ENCODE measurements at places on chromosomes 7 and 10.
A peak's percentile ranks its signal among the peaks of the same experiment; 100 is the strongest.

GRCh38 chr7:12685550-12685949 is 1.9 kb upstream of the ARL4A start:
- peak; percentile 42 for DNase-seq

DNA sequence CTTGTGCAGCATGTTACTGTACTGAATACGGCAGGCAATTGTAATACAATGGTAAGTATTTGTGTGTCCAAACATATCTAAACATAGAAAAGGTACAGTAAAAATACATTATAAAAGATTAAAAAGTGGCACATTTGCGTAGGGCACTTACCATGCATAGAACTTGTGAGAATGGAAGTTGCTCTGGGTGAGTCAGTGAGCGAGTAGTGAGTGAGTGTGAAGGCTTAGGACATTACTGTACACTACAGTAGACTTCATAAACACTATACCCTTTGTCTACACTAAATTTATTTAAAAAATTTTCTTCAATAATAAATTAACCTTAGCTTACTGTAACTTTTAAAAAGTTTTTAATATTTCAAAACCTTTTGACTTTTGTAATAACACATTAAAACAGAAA is 37.5 kb downstream of the BPGM start:
- no peak for DNase-seq

GRCh38 chr7:140144821-140145220 is 32.0 kb downstream of the KDM7A start:
- DNase-seq = no peak

DNA sequence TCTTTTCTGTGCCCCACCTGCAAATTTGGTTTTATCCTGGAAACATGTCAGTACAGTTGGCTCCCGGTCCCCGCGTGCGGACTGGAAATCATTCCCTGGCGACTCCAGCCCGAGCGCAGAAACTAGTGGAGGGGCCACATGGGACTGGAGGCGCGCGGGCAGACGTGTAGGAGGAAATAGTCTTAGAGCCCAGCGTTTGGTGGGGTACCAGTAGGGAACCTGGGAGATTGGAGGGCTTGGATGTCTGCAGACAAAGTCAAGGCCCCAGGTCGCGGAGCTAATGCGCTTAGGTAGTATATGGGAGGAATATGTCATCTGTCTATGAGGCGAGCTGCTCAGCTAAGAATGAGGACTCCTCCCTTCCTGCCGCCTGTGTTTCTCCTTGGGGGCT is 1.3 kb downstream of the GALNT17 start:
- peak; percentile 19 for DNase-seq

GRCh38 chr10:93867525-93867924 is 26.3 kb upstream of the SLC35G1 start:
- DNase-seq = no peak

DNA sequence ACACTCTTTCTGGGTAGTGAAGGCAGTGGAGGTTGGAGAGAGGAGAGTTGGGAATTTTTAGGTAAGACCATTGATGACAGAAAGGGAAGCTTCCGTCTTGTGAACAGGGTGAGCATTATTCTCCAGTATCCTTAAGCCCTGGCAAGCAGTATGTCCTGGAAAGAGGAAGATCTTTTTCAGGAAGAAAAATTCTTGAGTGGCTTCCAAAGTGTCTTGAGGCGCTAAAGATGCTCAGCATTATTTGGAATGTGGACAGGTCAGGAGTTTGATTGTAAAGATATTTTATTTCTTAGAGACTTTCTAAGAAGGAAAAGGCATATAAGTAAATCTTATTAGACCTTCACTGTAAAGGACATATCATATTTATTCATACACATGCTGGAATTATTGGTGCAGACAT is 54.3 kb downstream of the ABCC2 start:
- no peak for DNase-seq

GRCh38 chr10:116632596-116633215 is 12.0 kb downstream of the PNLIPRP2 start:
- no peak for DNase-seq
